ENCODE measurements at places on chromosomes 16 and 17. TPM values are rescaled to one million over a fixed set of nuclear protein-coding genes. Genes with fewer than 3 reads are reported as not detected.
A peak's percentile ranks its signal among the peaks of the same experiment; 100 is the strongest.

GRCh38 chr16:58850678-58851020 lies 116.5 kb upstream of the GOT2 start:
- DNase-seq, result no peak

DNA sequence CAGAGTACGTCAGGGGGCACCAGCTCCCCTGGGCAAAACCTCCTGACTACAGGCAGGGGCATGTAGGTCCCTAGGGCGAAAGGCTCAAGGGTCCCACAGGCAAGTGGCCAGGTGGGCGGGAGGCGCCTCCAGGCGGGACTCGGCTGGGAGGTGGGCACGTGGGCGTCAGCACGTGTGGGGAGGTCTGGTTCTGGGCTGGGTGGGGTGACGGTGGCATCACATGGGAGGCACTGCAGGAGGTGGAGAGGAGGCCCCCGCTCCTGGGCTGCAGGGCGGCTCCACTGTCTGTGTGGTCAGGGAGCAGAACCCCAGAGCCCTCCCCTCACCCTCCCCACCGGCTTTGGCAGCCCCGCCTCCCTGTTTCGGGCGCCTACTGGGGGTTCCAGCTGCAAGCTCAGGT lies 52.7 kb downstream of the ACTG1 start:
- no peak for DNase-seq

Gene OR3A3
- total RNA-seq, result not detected

GRCh38 chr16:77925531-77925930 lies 96.8 kb upstream of the CLEC3A start:
- DNase-seq, result no peak

DNA sequence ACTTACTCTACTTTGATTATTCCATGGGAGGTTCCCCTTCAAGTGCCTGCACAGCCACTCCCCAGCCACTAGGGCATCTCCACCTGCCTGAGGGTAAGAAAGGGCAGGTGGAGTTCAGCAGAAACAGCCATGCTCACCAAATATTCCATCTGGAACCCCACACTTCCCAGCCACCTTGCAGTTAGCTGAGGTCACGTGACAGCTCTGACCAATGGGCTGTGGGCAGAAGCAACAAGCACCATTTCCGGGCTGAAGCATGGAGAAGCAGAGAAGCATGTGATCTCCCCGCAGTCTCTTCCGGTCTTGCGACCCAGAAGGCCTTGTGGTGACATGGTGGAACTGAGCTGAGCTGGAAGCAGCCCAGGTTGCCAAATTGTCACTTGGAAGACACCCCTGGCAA lies 108.6 kb downstream of the CCT6B start:
- no peak for DNase-seq

- no peak for DNase-seq
Measured at GRCh38 chr17:54888981-54889380, 11.7 kb upstream of the TOM1L1 start.

Gene CCL8
- not detected for total RNA-seq

- no peak for DNase-seq
Measured at GRCh38 chr16:73059779-73060615, 12.1 kb upstream of the ZFHX3 start.

- DNase-seq, result no peak
Measured at GRCh38 chr16:14017886-14018285, 53.2 kb upstream of the MRTFB start.

Gene BCO1
- total RNA-seq, result 0.25 TPM

Gene BCL6B
- total RNA-seq, result 1.7 TPM

DNA sequence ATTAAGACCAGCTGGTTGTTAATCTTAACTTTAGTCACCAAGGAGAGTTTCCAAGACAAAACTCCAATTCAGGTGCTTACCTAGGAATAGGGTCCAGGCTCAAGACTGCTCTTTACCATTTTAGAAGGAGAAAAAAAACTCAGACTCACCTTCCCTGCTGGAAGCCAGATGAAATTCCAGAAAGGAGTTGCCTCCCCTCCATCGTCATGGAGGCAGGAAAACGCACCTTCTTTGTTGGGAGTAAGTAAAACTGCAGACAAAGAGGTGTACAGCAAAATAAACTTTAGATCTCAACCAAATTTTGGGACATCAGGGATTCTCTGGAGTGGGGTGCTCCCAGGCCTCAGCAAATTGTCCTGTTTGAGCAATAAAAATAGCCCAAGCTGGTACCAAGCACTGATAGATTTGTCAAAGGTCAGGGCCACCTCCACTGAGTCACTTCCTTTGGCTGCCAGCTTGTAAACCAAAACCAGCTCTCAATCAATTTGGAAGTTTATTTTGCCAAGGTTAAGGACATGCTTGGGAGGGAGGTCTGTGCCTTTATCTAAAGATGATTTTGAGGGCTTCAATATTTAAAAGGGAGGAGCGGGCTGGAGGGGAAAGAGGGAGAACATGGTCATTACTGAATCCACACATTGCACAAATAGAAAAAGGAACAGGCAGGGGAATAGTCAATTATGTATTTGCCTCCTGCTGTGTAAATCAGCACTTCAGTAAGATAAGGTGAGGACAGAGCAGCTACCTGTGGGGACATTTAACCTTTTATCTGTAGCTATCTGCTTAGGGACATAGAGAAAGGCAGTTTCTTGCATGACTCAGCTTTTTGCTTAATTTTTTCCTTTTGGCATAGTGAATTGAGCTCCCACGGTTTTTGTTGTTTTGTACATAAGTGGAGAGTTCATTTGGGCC lies 1.5 kb upstream of the ALDH3A2 start:
- DNase-seq, result peak; percentile 74

DNA sequence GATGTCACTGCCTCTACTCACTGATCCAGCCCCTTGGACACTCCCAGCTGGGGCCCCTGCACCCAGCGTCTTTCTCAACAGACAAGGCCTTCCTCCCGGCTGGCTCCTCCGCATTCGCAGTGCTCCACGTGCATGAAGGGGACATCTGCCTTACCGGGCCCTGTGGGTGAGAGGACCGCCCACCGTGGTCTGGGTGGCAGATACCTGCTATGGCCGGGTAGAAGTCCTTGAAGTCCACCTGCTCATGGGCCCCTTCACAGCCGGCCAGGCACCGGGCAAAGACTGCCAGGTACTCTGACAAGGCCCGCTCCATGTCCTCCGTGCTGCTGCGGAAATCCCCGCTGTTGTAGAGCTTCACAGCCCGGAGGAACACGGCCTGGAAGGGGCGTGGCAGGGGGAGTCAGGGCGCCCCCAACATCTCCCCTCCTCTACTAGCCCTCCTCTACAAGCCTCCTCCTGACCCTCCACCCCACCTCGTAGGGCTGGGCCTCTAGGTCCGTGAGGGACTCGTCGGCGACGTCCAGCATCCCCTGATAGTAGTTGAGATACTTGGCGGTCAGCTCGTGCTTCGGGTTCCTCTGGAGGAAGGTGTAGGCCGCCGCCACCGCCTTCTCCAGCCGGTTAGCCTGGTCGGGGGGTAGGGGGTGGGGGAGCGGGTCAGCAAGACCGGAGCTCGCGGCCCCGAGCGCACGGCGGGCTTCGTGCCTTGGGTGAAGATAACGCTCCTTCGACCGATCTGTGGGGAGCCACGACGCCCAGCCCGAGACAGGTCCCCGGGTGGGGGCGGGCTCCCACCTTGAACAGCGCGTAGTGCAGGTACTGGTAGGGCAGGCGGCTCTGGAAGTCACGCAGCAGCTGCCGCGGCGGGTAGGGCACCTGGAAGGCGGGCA lies 845 bp downstream of the P3H4 start:
- no peak for DNase-seq

GRCh38 chr16:67311607-67312488 lies 14.7 kb downstream of the KCTD19 start:
- DNase-seq, result no peak

DNA sequence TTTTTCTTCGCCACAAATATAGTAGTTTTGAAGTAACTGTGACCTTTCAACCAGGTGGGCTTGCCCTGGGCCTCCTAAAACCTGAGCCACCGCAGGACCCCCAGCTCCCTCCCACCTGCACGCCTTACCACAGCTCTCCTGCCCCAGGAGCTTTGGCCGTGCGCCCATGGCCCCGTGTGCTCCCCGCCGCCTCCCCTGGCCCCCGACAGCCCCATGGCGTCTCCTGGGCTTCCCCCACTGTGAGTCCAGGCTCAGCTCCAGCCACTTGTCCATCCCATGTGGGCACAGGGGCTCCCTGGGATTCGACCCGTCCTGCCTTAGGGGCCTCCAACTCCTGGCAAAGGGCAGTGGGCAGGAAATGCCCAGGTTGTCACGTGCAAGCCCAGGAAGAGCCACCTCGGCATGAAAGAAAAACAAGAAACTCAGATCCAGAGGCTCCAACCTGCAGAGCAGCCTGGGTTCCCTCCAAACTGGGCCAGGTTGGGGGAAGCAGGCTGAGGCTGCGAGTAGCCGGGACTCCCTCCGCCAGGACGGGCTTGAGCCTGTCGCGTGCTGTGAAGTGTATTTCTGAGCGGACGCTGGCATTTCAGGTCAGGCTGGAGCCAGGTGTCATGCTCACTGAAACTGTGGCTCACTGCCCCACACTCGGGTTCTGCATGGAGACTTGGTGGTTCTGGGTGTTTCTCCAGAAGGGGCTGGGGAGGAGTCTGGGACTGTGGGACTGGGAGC lies 5.8 kb downstream of the LGALS3BP start:
- DNase-seq, result no peak

GRCh38 chr17:11391134-11391533 lies 150.1 kb downstream of the SHISA6 start:
- DNase-seq, result no peak
